ENCODE measurements at places on chromosomes 3 and 15. TPM values are rescaled to one million over a fixed set of nuclear protein-coding genes. Genes with fewer than 3 reads are reported as not detected.

DNA sequence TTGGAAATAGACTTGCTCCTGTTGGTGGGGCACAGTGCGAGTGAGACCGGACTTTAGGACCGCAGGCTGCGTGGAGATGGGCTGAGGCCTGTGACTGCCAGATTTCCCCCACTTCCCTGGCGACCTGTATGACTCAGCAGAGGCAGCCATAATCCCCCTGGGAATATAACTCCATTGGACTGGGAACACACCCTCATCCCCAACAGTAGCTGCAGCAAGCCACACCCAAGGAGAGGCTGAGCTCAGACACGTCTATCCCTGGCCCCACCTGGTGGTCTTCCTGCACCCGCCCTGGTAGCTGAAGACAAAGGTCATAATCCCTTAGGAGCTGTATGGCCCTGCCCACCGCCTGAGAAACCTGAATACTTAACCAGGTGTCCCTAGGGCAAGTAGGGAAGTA lies 42.6 kb downstream of the DZIP1L start:
- DNase-seq: no peak

The HIGD2B gene
- total RNA-seq: 0.33 TPM

GRCh38 chr3:183161552-183162336 lies 790 bp downstream of the LAMP3 start:
- DNase-seq: no peak

The GHRL gene
- 0.69 TPM for total RNA-seq

The PFN2 gene
- 3.4 TPM for total RNA-seq

The SRGAP3 gene
- 1.1 TPM for total RNA-seq

The ECE2 gene
- total RNA-seq: not detected

The CD80 gene
- 16.8 TPM for total RNA-seq

The GOLGA8M gene
- 0.53 TPM for total RNA-seq

The DOCK3 gene
- 2.1 TPM for total RNA-seq

DNA sequence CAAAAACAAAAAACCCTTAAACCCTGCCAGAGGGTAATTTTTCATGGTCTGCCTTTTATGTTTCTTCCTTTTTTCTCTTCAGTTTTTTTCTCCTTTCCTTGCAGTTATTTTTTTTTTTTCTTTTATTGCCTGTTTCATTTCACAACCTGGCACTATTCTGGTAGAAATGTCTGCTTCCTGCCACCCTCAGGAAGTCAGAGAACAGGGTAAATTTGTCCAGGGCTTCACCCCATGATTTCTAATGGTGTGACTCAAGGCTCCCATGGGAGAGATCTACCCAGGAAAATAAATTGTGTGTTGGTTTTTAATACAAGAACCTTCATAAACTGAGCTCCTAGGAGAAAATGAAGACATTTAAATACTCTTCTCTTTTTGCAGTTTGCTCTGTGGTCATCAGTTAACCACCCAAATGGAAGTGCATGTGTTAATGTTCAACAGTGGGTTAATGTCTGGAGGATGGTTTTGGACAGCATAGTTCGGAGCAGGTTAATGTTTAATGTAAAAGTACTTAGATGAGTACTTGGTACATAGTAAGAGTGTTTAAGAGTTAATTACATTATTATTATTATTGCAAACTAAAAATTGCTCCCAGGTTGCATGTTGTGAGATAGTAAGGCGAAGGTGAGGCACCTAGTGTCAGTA lies 45.9 kb downstream of the CGNL1 start:
- no peak for DNase-seq

DNA sequence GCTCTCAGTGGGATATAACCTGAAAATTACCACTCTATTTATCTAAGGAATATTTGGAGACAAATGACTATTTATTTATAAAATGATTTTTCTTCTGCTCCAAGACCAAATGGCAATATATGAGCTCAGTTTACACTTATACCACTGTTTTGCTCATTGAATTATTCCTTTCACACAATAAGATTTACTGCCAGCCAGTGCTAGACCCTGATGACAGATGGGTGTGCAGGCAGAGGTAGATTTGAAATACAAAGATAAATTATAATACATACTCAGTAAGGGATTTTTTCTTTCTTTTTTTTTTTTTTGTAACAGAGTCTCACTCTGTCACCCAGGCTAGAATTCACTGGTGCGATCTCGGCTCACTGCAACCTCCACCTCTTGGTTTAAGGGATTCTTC lies 980.3 kb downstream of the EPHA3 start:
- DNase-seq: no peak

GRCh38 chr3:104437131-104437750 lies 929.5 kb upstream of the ALCAM start:
- no peak for DNase-seq

The SLC9C1 gene
- total RNA-seq: not detected

DNA sequence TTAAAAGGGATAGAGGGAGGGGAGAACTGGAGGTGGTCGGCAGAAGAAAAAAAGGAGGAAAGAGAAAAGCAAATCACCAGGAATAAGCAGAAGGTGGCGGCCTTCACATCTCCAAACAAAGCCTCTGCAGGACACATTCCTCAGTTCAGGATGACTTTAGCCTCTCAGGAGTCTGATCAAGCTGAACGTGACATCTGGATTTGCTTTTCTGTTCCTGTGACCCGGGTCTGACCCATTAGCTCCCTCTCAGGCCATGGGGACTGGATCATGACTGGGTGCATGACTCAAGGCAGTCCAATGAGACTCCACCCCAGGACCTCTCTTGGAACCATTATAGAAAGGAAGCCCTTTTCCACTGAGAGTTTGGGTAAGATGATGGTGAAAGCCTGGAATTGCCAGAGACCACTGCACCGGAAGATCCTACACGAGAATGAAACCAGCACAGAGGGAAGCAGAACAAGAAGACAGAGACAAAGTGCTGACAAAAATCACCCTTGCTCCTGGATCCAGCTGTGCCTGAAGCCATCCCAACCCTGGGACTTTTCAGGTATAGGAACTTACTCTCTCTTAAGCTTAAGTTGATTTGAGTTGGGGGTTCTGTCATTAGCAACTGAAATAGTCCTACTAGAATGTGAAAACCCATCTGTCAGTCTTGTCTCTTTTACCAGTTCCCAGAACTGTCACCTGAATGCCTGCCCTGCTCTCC lies 45.4 kb upstream of the RAD18 start:
- no peak for DNase-seq

The GCNT3 gene
- total RNA-seq: not detected

GRCh38 chr15:67137951-67138848 lies 72.8 kb downstream of the SMAD3 start:
- DNase-seq: no peak

The FBXO40 gene
- not detected for total RNA-seq

DNA sequence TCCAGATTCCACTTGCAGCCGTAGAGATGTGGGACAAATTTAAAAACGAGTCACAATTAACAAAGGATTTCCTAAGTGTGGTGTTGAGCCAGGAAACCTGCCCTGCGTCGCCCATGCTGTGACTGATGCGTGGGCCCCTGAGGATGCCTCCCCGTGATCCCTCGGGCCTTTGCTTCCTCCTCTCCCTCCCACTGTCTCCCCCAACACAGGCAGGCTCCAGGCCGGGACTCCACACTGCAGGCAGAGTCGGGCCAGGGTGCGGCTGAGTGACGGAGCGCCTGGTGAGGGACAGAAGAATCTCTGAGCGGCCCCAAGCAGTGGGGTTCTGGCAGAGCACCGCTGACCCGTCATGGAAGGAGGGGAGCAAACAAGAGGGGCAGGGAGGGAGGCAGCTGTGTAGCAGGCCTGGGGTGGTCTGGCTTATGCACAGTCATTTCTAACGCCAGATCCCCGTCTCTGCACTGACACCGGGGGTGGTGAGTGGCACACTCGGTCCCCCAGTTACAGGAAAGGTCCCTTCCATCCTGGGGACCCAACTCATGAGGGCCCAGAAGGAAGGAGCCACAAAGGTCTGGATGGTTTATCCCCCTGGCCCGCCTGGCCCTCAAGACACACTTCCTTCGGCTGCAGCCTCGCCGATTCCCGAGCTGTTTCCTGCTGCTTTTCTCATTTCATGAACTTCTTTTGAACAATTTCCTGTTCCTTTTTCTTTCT lies 91.0 kb downstream of the XXYLT1 start:
- DNase-seq: no peak

DNA sequence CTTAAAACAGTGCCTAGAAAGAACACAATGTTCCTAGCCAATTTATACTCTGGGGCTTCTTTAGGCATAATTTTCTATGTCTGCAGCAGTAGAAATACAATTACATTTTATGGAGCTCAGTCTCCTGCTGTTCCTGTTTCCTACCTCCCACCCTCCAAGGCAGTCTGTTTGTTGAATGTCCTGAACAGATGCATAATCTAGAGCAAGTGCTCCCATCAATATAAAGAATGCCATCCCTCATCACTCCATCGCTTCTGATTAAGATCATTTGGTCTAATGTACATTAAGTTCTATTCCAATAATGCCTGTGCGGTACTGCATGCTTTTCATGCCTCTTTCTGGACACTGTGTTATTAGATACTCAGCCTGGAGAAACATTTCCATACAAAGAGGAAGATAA lies 869.8 kb upstream of the CFAP20DC start:
- no peak for DNase-seq

The SPINT1 gene
- total RNA-seq: 7.6 TPM

The GOLGA6L10 gene
- total RNA-seq: 1.7 TPM

The CLASP2 gene
- 47.0 TPM for total RNA-seq

GRCh38 chr3:194045289-194045688 lies 90.7 kb upstream of the HES1 start:
- DNase-seq: no peak

DNA sequence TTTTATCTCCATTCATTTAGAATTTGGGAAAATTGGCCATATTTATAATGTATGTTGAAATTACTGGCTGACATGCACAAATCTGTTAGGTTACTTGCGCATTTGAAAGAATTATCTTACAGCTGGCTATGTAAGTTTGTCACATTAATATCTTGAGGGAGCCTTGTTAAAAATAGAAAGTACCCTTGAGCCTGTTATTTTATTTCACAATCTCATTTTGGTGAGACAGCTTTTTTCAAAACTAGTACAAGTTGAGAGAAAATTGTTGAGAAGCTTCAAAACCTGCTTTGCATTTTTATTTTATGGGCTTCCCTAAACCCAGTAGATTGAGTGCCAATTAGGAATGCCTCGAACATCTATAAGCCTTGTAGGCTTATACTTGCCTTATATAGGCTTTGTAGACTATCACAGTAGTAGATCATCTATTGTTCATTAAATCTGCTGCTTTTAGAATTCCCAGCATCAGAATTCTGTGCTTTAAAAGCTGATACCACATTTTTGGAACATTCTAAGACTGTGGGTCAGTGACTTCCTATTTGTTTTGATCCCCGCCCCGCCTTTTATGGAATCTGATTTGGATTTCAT lies 6.3 kb downstream of the IDH3A start:
- no peak for DNase-seq

The SI gene
- not detected for total RNA-seq

DNA sequence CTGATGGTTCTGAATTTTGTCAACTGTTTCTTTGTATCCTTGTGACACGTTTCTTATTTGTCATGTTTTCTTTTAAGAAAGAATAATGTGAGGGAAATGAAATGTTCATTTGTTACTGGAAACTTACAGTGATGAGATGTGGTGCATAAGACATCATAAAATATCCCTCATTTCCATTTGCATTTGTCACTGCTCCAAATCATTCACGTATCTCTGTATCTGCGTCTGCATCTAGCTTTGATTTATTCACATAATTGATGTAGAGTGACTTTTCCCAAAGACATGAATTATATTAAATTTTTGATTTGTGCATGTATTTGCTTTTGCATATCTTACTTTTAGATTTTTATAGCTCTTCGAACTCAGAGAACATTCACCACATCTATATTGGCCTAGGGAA lies 66.8 kb downstream of the CHL1 start:
- DNase-seq: no peak

DNA sequence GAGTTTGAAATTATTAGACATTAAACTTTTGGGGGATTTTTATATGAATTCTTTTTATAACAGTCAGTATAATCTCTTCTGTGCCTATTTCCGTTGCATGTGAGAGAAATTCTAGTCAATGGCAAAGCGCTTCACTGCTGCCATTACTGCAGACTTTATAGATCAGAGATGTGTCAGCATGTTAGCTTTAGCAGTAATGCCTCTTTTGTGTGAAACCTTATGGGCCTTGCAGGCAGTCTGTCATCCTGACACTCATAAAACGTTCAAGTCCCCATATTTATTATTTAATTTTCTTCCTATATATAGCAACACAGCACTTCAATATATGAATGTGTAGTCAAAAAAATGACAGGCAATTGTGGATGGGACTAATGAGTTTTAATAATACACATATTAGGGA lies 191.0 kb downstream of the NLGN1 start:
- DNase-seq: no peak

DNA sequence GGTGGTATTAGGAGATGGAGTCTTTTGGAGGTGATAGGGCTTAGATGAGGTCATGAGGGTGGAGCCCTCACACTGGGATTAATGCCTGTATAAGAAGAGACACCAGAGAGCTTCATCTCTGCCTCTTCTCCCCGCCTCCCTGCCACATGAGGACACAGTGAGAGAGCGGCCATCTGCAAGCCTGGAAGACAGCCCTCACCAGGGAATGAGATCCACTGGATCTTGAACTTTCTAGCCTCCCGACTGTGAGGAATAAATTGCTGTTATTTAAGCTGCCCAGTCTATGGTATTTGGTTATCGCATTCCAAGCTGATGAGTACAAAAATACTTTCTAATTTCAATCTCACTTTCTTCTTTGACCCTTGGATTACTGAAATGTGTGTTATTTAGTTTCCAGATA lies 121.4 kb downstream of the OCA2 start:
- no peak for DNase-seq

DNA sequence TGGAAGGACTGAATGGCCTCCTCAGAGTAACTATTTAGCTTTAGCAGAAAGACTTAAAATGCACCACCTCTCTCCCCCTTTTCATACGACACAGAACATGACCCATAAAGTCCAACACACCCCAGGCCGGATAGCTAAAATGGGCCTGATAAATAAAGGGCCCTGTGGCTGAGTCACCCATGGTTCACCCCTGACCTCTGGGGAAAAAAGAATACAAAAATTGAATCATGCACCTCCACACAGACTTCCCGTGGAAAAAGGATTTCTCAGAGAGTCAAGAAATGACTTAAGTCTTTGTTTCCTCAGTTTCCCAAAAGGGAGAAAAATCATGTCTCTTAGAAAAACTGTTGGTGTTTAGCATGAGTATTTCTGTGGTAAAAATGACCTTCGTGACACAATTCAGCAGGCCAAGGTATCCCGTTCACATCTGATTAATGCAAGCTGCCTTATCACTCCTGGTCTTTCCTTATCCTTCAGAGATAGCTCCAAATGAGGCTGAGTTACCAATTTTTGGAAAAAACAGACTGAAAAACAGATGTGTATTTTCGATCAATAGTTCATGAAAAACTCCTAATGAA lies 34.0 kb upstream of the ARHGEF3 start:
- DNase-seq: no peak

DNA sequence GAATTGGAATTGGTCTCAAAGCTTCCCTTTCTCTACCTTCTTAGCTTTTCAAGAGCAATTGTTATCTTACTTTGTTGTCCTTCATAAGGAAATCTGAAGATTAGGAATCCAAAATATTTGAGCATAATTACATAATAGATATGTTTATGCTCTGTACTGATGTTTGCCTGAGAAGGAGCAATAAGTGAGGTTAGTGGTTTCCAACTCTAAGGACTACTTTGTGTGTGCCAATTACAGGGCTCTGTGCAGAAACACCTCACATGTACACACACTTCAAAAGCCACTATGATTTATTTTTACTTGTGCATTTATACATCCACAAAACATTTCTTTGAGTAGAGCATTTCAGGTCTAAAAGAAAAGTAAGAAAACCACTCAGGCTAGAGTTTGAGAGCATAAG lies 49.9 kb downstream of the MME start:
- no peak for DNase-seq

The ATR gene
- total RNA-seq: 38.9 TPM

The BBX gene
- total RNA-seq: 54.0 TPM

- no peak for DNase-seq
Measured at GRCh38 chr3:168470380-168470779, 374.7 kb upstream of the GOLIM4 start.

The LSAMP gene
- not detected for total RNA-seq

The KLHL40 gene
- total RNA-seq: not detected

All from CD8-positive, alpha-beta memory T cell (primary cell).